ENCODE measurements at places on chromosomes 2 and 18.
A peak's percentile ranks its signal among the peaks of the same experiment; 100 is the strongest.

DNA sequence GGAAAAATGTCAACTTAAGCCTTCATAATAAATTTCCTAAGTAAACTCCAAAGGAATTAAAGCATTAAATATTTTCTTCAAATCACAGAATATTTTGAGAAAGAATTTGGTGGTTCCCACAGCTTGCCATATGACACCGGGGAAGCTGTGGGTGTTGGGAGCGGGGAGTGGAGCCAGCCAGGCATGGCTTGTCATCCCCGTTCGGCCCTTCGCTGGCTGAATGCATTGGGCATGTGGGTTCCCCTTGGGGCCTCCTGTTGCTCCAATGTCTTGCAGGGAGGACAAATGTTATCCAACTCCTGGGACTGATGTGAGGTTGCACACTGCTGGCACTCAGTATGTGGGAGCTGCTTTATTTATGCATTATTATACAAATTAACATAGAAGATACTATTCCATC lies 18.6 kb downstream of the NGEF start:
- peak; percentile 25 for DNase-seq

DNA sequence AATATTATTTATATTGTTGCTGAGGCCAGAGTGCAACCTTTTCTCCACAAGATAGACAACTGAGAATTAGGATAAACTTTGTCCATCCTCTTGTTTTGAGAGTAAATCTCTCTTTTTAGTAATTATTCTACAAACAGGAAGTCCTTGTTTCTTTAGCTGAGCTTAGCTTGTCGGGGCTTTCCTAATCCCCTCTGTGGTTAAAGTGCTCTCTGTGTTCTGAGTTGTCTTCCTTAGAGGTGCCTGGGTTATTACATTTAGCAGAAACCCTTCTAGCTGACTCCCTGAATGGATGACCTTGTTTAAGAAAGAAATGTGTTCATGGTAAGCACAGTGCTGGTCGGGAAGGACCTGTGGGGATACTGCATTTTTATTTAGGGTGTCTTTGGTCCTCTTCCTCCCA lies 12.7 kb downstream of the USP39 start:
- DNase-seq = no peak

DNA sequence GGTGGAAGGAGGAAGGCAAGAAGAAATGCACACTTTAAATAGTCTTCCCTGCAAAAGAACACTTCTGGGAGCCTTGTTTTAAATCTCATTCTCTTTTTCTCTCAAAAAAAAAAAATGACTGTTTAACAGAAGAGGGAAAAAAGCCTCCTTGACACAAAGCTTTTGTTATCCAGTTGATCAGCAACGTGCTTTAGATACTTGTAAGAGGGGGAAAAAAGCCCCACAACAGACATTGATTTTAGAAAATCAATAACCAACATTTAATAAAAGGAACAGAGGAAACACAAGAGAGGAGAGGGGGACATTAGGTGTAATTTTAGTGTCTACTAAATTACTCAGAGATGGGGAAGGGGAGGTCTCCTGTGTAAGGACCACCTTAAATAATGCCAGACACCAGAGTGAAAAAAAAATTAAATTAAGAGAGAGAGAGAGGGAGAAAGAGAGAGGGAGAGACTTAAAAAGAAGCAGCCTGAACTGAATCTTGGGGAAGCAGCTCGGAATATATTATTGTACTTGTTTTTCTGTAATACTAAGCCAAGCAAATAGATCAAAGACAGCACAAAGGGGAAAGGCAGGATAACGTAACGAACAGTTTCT lies 4.7 kb downstream of the ZEB2 start:
- no peak for DNase-seq

- no peak for DNase-seq
Observed at GRCh38 chr2:173865971-173866873, 99.0 kb downstream of the SP3 start.

DNA sequence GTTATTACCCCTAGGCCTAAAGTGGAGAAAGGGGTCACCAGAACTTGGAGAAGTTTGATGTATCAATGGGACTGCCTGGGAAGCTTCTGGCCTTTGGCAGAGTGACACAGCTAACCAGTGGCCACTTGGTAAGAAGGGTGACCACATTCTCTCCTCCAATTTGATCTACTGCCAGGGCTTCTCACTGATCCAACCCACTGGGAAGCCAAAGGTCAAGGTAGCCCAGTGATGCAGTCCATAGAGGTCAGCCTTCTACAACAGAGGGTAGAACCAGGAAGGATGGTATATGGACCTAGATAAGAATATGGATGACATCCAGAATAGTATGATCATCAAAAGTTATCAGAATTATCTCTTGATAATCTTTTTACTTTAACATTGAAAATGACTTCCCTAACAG lies 493.6 kb downstream of the NYAP2 start:
- DNase-seq = no peak

DNA sequence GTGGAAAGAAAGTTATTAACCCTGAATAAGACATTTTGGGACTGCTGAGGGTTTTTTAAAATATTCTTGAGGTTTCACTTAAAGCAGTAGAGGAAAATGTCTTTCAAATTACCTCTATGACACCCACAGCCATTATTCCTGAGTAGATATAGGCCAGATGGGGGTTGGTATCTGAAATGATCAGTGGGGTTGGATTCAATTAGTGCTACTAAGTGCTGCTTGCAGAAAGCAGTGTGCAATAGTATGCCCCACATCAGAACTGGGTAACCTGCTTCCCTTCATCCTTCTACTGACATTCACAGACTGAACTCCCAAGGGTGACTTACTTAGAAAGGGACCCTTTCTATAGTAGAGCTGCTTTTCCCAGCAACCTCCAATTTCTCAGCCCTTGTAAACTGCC lies 7.3 kb upstream of the ETAA1 start:
- DNase-seq = no peak

DNA sequence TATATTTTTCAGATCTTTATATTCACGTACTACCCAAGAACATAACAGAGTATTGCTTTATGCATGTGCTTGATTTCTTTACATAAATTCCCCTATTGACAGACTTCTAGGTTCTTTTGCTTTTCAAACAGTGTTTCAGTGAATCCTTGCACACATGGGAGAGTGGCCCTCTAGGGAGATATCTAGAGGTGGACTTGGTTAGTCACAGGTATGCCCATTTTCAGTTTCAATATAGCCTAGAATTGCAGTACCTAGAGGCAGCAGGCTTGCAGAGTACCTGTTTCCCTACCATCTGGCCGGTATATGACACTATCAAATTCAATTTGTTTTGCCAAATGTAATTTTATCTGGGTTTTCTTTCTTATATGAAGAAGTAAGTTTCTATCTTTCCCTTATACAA lies 36.8 kb downstream of the EML6 start:
- no peak for DNase-seq

GRCh38 chr2:175418224-175418835 lies 236.8 kb upstream of the ATP5MC3 start:
- DNase-seq = no peak

DNA sequence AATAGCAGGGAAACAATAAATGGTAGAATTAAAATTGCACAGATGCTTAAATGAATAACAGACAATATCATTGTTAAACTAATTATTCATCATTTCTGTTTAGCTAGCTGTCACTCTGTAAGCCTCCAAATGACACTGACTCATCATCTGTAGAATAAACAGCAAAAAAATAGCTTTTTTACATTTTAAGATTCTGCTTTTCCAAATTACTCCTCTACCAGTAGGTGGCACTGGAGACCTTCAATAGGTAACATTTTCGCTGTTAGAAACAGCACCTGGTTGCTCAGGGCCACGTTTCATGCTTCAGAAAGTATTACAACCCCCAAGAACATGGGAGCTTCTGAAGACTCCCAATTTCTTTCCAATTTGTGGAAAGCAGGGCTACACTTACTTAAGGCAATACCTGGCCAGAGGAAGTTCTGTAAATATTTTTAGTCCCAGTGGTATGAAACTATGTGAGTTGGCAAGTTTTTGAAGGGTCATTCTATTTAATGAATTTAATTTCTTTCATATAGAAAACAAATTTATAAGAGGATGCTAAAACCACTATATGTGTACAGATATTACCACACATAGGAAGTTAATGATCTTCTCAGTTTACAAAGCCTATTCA lies 45.4 kb downstream of the TTN start:
- DNase-seq = no peak

- DNase-seq = no peak
Observed at GRCh38 chr2:199779589-199779988, 71.4 kb downstream of the FTCDNL1 start.

- peak; percentile 75 for DNase-seq
Observed at GRCh38 chr2:119290859-119291587, 67.4 kb downstream of the STEAP3 start.

DNA sequence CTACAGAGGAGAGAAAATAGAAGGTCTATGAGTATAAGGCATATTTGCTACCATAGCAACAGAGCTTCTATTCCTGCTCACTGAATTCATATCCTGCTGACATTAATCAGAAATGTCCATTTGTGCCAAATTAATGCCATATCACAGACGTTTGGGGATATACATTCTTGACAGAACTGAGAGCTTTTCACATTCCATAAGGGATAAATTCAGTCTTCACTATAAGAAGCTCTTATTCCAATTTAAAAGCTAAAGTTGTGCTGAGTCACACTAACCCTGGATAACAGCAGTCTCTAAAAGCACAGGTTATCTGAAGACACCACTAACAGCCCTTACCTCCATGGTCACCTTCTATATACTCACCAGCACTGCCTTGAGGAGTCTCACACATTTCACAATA lies 178.1 kb downstream of the RAB3GAP1 start:
- DNase-seq = no peak

DNA sequence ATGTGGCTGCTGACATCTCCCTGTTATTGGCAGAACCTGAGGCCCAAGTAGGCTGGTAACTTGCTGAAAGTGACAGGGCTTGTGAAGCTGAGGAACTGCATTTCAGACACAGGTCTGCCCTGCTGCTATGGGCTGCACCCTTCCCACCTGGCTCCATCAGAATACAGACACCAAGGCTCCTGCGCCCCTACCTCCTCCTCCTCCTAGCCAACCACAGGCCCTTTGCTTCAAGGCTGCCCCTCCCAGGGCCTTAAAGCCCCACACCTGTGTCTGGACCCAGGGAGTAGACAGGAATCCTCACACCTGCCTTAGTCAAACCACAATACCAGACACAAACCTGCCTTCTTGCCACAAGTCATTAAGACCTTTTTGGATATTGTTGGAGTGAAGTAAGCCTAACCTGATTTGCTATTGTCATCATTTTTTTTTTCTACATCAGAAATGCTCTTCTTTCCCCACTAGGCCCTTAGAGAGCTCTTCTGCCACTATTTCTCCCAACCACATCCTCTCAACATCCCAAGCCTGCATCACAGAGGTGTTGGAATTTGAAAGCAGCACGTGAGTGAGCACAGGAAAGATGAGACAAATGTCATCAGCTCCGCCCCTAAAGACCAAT lies 489.7 kb downstream of the EIPR1 start:
- DNase-seq = no peak

DNA sequence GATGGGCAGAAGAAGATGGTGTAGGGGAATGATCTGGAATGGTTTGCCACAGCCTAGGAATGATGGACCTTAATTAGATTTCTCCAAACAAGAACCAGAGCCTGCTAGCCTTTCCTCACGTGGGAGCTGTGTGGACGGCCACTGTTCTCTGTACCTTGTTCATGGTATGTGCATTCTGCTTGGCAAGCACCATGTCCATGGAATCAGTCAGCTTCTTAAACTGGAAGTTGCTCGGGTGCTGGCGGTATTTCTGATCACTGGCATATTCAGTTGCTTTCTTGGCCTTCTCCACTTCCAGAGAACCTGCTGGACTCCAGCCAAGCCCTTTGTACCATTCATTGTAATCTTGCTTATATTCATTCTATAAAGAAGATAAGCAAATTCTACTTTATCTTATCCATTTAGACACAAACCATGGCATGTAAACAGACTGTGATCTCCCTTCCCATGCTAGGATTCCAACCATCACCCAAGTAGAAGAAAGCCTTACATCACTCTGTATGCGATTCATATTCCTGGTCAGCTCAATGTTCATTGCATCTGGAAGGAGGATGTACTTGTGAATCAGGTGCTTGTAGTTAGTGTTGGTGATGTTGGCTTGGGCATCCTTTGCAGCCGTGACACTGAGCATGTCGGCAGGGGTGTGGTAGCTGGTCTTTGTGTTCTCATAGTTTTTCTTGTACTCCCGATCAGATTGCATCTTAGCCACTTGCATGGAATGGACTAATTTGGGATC lies 78.4 kb downstream of the NEB start:
- DNase-seq = no peak

GRCh38 chr2:23606968-23607367 lies 222.0 kb downstream of the KLHL29 start:
- no peak for DNase-seq
